ENCODE measurements at places on chromosomes 11 and 22. TPM values are rescaled to one million over a fixed set of nuclear protein-coding genes. Genes with fewer than 3 reads are reported as not detected.

Gene SCGB2A2
- not detected for total RNA-seq

Gene GAS2
- total RNA-seq: 25.2 TPM

Gene LMO1
- 1.5 TPM for total RNA-seq

Gene MAFF
- 3.7 TPM for total RNA-seq

Gene OR8D1
- total RNA-seq: not detected

Gene ACP2
- 63.7 TPM for total RNA-seq

Gene PRG3
- not detected for total RNA-seq

Gene POLD3
- 32.9 TPM for total RNA-seq

Gene TEX54
- total RNA-seq: 38.1 TPM

Gene CCDC34
- total RNA-seq: 40.9 TPM

Gene CLDN5
- total RNA-seq: 29.2 TPM

Gene DAGLA
- total RNA-seq: 7.1 TPM

Measured in testis (tissue), 5 donors.